ENCODE measurements at places on chromosomes 7 and 10.

- DNase-seq: no peak
These were observed 175.0 kb downstream of the CFTR start for GRCh38 chr7:117654780-117655179.

GRCh38 chr10:79305515-79305914, 41.8 kb upstream of the PPIF start:
- DNase-seq: no peak

DNA sequence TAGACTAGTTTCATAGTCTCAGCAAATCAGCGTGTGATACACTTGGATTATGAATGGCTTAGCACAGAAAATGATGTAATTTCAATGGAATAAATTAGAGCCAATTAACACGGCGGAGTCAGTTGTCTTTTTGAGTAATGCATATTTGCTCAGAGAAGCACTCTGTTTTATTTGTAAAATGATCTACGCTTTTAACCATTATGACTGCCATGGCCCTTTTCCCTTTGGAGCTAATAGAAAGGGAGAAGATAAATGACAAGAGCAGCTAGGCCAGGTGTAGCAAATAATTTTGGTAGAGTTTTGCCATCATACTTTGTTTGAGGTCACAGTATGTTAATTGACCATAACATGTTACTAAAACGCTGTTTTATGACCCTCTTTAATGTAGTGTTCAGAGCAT, 86.8 kb downstream of the GPR158 start:
- DNase-seq: no peak

DNA sequence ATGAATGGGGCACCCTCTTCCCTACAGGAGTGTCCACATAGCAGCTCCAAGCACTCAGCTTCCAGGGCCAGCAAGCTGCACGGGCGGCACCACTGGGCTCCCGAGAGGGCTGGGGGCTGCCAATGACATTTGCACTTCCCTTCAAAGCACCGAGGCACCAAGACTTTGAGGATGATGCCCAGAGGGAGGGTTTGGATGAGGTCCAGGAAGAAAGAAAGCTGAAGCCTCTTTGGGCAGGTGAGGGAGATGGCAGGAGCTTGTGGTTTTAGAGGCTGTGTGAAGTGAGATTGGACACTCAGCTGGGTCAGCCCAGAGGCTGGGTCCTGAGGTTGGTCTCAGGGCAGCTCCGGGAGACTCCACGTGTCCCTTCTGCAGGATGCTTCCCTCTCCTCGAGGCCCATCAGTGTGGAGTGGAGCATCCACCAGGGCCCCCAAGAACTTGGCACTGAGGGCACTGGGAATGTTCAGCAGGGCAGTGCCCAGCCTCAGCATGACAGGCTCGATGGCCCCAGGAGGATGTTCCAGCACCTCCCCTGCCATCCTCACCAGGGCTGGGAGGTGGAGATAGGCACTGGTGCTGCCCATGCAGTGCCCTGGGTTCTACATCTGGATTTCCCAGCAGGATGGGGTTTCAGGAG, 54.9 kb upstream of the IGFBP3 start:
- DNase-seq: no peak

GRCh38 chr7:145265180-145265579, 429.3 kb upstream of the TPK1 start:
- DNase-seq: no peak

DNA sequence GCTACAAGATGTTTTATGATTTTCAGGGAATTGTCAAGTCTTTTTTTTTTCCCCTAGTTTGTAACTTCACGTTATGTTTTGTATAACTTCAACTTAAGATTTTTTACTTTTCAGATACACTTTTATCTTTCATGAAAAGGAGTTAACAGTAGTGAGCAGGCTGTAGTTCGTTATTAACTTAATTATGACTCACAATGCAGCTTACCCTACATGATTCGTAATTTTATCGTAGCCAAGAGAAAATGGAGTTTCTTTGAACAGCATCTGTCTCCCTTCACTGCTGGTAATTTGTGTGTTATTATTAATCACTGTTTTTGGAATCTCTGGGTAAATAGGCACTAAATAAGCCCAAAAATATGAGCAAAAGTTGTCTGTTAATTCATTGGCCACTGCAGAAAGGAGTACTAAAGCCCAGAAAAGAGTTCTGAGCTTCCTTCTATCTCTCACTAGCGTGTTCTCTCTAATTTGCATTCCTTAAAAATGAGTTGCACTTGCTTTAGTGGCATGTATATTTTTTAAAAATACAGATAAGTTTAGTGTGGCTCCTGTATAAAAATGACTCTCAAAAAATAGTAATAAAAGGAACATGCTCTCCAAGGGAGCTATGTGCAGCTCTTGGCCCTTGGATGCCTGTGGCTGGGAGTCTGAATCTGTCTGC, 36.1 kb downstream of the RALA start:
- DNase-seq: no peak

DNA sequence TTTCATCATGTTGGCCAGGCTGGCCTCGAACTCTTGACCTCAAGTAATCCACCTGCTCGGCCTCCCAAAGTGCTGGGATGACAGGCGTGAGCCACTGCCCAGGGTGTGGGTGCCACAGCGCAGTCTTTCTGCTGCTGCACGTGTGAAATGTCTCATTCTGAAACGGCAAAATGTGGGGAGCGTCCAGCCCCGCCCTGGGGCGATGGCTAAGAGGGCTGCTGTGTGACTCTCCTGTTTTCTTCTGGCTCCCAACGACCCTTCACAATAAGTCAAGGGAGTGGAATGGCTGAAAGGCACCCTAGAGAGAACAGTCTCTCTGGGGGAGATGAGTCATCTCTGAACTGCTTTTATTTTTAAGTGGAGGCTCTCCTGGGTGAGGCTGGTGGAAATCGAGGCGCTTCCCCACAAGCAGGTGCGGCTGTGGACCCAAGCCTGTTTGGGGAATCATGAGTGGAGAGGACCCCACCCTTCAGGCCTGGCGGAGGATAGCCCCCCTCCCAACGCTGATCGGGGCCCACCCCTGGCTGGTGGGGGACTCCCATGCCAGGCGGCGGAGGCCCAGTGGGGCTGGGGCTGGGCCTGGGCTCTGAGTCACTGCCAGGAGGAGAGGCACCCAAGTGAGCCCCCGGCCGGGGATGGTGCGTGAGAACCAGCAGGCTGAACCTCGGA, 18.0 kb downstream of the ADAP1 start:
- DNase-seq: peak; percentile 26

GRCh38 chr10:93461109-93461806, 20.9 kb downstream of the MYOF start:
- peak; percentile 96 for DNase-seq

DNA sequence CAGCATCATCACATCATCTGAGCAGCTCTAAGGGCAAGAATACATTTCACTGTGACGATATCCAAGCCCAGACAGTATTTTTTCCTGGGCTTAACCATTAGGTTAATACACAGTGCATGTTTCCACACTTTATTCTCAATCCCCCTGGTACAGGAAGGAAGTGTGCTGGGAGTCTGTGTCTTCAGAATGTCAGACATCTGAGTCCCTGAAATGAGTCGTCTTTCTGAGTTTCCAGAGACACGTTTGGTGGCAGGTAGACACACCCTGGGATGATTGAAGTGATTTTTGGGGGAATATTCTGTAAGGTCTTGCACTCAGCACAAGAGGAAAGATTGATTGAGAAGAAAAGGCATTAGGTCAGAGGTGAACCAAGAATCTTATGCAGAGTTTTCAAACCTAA, 13.1 kb upstream of the SHH start:
- no peak for DNase-seq

DNA sequence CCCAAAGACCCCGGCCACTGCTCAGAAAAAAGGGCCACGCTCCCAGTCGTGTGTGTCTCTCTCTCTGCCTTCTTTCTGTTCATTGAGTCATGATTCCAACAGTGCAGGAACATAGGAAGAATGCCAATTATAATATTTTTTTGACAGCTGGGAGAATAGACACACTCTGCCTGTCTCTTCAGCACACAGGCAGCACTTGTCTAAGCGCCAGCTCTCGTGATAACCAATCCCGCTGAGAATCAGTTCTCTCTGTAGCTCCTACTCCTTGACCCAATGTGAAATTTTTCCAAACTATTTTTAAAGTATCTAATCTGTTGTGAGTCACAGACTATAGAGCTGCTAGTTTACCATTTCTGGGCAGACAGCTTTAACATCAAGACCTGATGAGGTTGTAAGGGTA, 145.7 kb upstream of the RHEB start:
- peak; percentile 93 for DNase-seq

DNA sequence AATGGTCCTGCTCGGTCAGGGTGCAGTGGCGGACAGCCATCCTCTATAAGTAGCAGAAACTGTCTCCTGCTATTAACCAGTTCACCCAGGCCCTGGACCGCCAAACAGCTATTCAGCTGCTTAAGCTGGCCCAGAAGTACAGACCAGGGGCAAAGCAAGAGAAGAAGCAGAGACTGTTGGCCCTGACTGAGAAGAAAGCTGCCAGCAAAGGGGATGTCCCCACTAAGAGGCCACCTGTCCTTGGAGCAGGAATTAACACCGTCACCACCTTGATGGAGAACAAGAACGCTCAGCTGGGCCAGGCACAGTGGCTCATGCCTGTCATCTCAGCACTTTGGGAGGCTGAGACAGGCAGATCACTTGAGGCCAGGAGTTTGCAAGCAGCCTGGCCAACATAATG, 5.6 kb upstream of the NSUN5 start:
- DNase-seq: no peak
